Right atrium auricular region (tissue), 2 donors: ENCODE measurements at places on chromosomes 3 and 15. TPM values are rescaled to one million over a fixed set of nuclear protein-coding genes. Genes with fewer than 3 reads are reported as not detected.

GRCh38 chr15:47364230-47365141, 352.8 kb upstream of the SEMA6D start:
- DNase-seq: no peak

DNA sequence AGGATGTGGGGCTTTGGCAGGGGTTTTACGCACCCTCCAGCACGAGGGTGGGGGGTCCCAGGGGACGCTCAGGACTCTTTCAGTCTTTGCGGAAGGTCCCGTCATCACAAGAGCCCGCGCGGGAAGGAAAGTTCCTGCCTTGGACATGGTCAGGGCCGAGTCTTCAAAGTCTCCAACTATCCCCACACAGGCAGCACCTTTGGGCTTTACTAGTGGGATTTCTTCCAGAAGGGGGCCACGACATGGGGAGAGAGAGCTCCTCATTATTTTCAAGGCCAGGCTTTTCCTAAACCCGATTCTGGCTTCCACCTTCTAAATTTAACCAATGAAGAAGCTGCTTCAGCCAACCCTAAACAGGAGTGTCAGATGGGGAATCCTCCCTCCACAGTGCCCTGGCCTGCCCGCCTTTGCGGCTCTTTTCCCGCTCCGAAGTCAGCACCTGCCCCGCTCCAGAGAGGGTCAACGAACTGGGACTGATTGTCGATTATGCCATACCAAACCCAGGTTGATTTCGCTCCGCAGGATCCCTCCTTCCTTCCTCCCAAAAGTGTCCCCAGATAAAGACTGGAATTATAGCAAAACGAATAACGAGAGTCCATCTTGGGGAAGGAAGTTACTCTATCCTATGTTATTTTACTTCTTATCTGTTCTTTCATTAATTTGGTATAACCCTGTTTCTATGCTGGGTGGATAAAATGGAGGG, 11.0 kb downstream of the SHOX2 start:
- no peak for DNase-seq

Gene CP
- 68.4 TPM for total RNA-seq

DNA sequence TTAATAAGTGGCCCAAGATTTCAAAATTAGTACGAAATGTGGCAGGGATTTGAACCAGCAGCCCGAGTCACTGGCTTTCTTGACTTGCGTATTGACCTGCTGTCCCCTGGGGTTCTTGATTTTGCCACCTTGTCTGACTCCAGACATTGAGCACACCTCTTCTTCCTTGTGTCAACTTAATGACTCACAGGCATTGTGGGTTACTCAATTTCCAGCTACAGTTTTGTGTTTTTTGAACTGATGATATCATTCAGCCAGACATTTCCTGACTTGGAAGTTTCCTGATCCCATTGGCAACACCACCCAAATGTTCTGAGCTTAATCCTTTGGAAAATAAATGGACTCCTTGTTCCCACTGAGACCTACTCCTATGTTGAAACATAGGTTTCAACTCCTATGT, 64.2 kb downstream of the MOBP start:
- DNase-seq: no peak

Gene OSTN
- 0.22 TPM for total RNA-seq

GRCh38 chr3:46372492-46373359, 2.0 kb downstream of the CCR5 start:
- DNase-seq: no peak

Gene GCSAM
- 0.12 TPM for total RNA-seq

Gene TLNRD1
- total RNA-seq: 26.1 TPM

- DNase-seq: no peak
Observed at GRCh38 chr3:124919756-124920155, 14.8 kb downstream of the MUC13 start.

DNA sequence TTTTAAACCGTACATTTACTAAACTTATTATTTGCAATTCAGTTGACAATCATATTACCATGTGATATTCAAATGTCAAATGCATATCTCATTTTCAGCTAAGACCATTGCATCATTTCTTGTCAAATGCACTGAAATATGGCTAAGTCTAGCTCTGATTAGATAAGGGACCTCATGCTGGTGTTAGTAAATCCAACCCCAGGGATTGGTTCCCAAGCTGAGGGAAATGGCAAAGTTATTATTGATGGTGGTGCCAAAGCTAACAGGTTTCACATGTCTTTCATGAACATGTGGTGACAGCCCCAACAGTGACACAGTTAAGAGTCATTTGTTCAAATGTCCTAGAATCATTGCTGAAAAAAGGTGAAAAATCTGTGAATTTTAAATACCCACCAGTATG, 641.1 kb downstream of the MECOM start:
- no peak for DNase-seq

- no peak for DNase-seq
Observed at GRCh38 chr3:61451841-61452240, 109.5 kb upstream of the PTPRG start.

GRCh38 chr3:104245261-104245660, 1121.4 kb upstream of the ALCAM start:
- DNase-seq: no peak

DNA sequence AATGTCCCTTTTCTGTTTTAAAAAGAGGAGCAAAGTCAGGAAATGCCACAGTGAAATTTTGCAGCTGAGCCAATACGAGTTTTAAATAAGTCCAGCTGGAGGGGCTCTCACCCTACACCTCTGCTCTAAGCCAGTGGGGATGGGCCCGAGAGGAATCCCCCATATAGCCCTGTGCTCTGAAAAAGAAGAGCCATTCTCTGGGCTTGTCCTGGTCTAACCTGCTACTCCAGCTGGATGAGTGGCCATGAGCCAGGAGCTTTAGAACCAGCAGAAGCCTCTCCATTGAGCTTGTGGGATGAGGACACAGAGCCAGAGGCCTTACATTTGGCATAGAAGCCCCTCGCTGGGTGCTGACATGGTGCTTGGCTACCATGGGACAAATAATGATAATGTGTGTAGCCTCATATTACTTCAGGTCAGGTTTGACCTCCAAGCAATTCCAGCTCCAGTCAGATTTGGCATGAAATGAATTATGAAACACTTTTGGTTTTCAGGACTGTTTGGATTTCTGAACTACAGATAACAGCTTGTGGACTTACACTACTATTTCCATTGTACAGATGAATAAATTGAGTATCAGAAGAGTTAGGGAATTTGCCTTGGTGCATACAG, 172.4 kb downstream of the CHST2 start:
- DNase-seq: no peak

Gene DNAJB11
- 39.3 TPM for total RNA-seq

- DNase-seq: no peak
Observed at GRCh38 chr15:79282371-79283251, at the start of gene ANKRD34C. TSS of gene ANKRD34C (plus strand) at chr15:79282722. CDS start at chr15:79293285, 10,563 bp downstream.

GRCh38 chr3:106071306-106071705, 202.5 kb upstream of the CBLB start:
- no peak for DNase-seq

DNA sequence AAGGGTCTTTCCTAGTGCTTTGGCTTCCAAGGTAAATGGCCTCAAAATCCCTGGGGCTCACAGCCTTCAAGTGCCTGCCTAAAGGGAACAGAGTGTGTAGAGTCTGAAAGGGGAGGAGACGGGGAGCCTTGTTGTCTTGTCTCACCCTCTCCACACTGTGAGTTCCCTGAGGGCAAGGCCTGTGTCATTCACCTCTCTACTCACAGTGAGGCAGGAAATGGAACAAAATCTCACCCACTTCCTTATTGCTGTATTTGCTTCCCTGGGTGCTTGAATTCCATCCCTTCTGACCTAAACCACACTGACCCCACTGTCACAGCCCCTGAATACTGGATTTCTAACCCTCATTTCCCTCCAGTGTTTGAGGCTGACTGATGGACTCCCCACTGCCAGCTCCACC, 197.5 kb downstream of the EPHB1 start:
- DNase-seq: no peak

Gene MASP1
- total RNA-seq: 26.2 TPM

DNA sequence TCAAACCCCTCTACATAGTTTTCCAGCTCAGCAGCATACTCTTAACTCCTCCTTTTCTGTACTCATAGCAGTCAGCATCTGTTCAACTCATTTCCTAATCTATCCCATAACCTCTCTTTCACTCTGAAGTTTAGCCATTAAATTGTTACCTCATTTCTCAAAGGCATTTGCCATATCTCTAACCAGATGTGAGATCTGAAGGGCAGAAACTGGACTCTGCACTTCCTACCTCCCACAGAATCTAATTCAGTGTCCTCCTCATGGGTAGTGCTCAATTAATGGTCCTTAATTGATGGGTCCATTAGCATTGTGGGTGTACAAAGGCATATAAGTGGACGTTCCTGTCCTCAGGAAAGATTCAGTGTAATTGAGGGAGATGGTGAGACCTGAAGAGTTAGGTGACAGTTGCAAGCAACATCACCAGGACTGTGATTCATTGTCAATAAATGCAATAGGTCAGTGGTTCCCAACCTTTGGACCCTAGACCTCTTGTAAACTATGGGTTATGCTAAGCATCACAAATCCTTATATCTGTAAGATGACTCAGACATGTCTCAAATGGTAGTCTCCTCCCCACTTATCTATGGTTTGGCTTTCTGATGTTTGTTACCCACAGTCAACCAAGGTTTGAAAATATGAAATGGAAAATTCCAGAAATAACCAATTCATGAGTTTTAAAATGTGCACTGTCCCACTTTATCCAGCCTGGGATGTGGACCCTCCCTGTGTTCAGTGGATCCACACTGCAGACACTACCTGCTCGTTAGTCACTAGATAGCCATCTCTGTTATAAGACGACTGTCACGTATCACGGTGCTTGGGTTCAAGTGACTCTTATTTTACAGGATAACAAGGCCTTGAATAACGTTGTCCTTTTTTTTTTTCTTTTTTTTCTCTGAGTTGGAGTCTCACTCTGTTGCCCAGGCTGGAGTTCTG, 25.0 kb upstream of the UACA start:
- DNase-seq: no peak

Gene CHRM5
- not detected for total RNA-seq

Gene SH2D7
- not detected for total RNA-seq

Gene ABHD14A
- 21.0 TPM for total RNA-seq

GRCh38 chr15:66948294-66948693, 117.1 kb upstream of the SMAD3 start:
- DNase-seq: no peak

DNA sequence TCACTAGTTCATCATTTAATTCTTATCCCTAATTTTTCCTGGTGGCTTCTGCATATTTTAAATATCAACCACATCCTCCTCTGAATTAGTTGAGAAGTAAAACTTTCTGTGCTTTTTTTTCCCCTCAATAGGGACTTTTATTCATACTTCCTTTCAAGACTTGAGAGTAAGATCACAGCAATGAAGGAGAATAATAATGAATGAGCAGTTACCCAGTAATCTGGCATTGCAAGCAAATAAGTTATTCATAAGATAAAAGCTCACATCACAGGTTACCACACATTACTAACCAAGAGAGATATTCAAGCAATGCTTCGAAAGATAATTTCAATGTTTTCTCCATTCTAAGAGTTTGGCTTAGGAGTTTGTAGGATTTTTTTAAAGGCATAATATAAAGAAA, 50.3 kb downstream of the BTLA start:
- no peak for DNase-seq

Gene FETUB
- total RNA-seq: not detected

- DNase-seq: no peak
Observed at GRCh38 chr15:77483425-77484140, 62.9 kb downstream of the HMG20A start.

DNA sequence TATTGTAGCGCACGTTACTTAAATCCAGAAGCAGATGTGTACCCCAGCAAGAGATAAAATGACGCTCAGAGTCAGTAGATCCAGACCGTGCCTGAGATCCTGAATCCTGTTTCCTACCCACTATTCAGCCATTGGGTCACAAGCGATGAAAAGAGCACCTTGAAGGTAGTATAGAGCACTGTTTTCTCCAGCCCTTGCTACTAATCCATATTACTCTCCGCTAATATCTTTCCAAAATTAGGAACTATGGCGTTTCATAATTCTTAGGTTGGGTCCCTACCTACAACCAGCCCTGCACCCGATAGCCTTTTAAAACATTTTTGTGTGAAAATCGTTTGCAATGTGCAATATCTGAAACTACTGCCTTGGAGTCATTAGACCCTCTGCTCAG, 596 bp downstream of the BTD start:
- DNase-seq: no peak

DNA sequence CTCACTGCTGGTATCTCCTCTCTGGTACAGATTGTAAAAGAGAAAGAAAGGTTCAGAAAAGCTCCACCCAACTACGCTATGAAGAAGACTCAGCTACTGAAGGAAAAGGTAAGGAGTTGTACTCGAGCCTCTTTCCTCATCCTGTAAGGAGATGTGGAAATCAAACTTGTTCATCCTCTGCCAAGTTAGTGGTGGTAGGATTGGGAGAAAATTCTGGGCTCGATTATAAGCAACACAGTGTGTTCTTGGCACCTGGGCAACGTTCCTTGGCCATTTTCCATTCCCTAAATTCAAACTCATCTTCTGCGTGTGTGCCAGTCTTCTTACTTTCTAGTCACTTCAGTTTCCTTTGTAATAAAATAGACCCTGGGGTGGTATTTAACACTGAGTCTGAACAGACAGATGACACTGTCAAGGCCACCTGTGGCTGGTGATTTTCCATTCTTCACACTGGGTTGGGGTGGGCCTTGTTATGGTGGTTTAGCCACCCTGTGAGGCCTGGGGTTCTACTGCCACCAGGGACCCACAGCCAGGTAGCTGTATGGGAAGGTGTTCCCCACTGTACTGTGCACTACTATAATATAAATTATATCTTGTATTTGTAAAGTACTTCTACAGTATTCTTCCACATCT, 17.1 kb upstream of the ITPKA start:
- no peak for DNase-seq

Gene ABHD17C
- total RNA-seq: 1.7 TPM

Gene CILP
- total RNA-seq: 32.0 TPM

DNA sequence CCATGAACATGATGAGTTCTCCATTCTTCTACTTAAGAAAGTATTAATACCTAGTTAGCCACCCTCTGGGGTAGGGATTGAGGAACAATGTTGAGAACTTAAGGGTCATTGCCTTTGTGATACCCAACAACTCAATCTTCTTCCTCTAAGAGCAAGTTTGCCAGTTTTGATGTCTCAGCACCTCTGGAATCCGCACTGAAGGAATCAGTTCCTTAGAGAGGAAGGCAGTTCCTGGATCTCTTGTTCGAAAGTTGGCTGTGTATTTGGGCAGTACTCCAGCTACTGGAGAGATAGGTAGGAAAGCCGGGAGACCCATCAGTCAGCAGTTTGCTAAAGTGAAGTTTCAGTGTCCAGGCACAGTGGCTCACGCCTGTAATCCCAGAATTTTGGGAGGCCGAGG, 35.6 kb upstream of the MTHFS start:
- DNase-seq: no peak

DNA sequence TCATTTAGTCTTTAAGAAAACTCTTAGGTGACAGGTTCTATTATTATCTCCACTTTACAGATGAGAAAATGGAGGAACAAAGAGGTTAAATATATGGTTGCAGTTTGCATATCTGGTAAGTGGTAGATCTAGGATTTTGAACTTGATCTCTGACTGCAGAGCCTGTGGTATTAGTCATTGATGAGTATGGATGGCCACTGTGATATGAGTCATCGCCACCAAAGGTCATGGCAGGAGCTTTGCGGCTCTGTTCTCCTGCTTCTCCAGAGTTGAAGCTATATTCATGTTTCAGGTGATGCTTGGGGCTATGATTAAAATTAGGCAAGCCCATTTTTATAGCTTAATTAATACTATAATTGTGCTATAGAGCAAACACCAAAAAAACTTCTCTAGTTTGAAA, 306.2 kb upstream of the DPPA4 start:
- no peak for DNase-seq
